CD4-positive, alpha-beta T cell treated with Interleukin-4 for 4 hours (primary cell): ENCODE measurements at places on chromosomes 2 and 18.

DNA sequence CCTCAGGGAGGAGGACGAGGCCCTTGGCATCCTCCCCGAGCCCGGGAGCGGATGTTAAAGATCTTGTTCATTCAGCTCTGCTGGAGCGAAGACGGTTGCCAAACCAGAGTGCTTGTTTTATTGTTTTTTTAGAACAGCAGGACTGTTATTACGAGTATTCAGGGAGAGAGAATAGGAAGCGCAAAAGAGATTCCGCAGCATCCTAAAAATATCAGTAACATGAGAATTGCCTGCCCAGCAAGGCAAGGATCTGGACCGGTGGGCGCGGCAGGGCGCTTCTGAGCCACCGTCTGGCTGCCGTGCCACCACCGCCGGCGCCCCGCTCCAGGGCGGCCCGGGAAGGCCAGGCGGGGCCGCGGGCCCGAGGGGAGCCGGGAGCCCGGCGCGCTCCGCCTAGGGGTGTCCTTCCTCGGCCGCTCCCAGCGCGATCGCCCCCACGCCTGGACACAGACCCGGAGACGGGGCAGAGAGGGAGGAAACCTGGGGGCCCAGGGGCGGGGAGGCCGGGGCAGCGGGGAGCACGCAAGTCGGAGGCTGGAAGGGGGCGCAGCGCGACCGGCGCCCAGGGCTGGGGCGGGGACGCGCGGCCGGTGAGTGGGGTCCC, 843 bp downstream of the CYS1 start:
- no peak for DNase-seq

- no peak for DNase-seq
Measured at GRCh38 chr2:26692897-26693849, 651 bp downstream of the KCNK3 start.

GRCh38 chr2:71669058-71669456, 215.7 kb downstream of the DYSF start:
- DNase-seq: no peak

GRCh38 chr2:175063741-175064140, 58.6 kb upstream of the CHN1 start:
- DNase-seq: no peak

DNA sequence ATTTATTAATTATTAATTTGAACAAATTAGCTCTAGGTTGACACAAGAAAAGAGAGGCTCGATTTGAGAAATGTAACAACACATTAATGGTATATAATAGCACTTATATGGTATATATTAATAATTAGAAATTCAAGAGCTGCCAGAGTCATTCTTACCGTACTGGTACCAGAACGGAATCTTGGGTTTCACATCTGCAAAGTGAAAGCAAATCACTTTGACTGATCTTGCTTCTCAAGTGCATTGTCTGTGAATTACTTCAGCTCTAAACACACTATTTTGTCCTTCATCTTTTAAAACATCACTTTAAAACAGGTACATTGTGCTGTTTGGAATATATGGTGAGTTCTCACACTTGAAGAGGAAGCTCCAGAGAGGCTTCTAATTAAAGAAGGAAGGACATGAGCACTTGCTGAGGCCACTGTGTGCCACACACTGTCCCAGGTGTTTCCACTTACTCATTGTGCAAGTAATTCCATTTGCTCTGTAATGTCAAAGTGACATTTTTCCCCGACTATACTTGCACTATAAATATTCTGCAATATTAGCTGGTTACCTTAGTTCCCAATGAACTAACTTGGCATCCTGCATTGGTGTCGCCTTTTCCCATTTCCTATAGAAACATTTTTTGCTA, 85.8 kb downstream of the PLA2R1 start:
- DNase-seq: no peak

- DNase-seq: no peak
Measured at GRCh38 chr2:59167514-59167913, 926.4 kb upstream of the FANCL start.

DNA sequence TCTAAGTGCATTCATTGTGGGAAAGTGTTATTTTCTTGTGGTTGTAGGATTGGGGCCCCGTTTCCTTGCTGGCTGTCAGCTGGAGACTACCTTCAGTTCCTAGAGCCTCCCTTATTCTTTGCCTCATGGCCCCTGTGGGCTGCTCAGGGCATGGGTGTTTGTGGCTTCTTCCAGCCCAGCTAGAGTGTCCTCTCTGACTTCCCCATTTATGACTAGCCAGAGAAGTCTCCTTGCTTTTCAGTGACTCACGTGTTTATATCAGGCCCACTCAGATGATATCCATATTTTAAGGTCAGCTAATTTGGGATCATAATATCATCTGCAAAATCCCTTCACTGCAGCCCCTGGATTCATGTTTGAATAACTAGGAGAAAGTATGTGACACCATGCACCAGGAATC, 62.8 kb downstream of the DTNA start:
- DNase-seq: no peak

DNA sequence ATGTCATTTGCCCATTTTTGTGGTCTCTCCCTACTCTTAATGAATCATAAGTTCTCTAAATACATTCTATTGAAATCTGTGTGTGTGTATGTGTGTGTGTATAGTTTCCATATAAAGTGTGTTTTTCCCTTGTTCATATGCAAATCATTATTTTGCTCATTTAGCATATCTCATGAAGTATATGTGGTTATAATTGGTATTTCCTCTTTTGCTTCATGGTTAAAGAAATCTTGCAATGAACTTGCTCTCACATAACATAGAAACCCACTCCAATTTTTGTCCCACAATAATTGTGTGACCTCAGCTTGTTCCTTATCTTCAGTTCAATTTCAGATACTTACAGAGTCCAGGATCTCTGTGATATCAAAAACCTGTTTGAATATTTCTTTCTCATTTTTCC, 1.2 kb downstream of the CPO start:
- DNase-seq: no peak
